Lower leg skin (tissue), 4 donors: ENCODE measurements at places on chromosomes 6 and 20. TPM values are rescaled to one million over a fixed set of nuclear protein-coding genes. Genes with fewer than 3 reads are reported as not detected.

GRCh38 chr6:14573267-14573666 lies 455.7 kb downstream of the CD83 start:
- no peak for DNase-seq

GRCh38 chr6:137666202-137666774 lies 172.1 kb upstream of the OLIG3 start:
- DNase-seq, result no peak

DNA sequence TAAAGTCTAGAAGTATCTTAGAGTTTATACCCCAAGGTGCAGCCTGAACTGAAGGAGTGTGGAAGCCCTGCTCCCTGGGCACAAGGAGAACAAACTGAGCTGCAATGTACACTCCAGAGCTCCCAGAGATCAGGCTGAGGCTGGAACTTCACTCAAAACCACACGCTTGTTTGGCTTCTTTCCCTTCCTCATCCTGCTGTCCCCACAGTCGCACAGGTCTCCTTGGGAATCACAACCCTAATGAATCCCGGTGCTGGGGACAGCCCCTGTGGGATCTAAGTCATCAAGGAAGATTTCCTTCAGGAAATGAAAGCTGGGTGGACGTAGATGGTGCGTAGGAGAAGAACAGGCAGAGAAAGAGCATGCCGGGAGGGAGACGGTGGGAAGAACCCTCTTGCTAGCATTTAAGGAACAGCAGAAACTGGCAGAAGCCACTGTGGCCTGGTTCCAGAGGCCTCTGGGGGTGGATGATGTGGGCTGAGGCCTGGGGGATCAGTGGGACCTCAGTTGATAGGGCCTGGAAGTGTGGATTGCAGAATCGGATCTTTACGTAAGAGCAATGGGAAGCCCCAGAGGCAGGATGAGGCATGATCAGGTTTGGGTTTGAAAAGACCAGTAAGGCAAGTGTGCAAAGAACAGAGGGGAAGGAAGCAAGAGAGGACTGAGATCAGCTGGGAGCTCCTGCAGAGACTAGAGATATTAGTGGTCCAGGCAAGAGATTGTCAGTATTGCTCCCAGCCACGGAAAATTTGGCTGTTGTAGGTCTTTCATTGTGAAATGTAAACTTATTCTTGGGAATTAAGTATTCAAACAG lies 21.4 kb downstream of the CYP24A1 start:
- no peak for DNase-seq

DNA sequence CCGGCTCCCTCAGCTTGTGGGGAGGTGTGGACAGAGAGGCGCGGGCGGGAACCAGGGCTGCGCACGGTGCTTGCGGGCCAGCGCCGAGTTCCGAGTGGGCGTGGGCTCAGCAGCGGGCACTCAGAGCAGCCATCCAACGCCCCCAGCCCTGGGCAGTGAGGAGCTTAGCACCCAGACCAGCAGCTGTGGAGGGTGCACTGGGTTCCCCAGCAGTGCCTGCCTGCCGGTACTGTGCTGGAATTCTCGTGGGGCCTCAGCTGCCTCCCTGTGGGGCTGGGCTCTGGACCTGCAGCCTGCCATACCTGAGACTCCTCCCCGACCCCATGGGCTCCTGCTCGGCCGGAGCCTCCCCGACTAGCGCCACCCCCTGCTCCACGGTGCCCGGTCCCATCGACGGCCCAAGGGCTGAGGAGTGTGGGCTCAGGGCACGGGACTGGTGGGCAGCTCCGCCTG lies 92.7 kb downstream of the MANEA start:
- DNase-seq, result no peak

DNA sequence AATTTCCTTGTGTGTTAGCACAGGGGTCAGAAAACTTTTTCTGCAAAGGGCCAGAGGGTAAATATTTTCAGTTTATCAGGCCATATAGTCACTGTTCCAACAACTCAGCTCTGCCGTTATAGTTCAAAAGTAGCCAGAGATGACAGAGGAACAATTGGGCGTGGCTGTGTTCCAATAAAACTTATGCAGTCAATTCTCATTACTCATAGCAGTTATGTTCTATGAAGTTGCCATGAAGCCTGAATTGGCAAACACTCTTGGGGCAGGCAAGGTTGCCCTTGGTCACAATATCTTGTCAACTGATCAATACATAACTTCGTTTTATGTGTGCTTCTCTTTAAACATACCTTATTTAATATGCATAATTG lies 304.2 kb downstream of the TFAP2C start:
- no peak for DNase-seq

- no peak for DNase-seq
Observed at GRCh38 chr6:26531897-26532296, 6.3 kb upstream of the HMGN4 start.

DNA sequence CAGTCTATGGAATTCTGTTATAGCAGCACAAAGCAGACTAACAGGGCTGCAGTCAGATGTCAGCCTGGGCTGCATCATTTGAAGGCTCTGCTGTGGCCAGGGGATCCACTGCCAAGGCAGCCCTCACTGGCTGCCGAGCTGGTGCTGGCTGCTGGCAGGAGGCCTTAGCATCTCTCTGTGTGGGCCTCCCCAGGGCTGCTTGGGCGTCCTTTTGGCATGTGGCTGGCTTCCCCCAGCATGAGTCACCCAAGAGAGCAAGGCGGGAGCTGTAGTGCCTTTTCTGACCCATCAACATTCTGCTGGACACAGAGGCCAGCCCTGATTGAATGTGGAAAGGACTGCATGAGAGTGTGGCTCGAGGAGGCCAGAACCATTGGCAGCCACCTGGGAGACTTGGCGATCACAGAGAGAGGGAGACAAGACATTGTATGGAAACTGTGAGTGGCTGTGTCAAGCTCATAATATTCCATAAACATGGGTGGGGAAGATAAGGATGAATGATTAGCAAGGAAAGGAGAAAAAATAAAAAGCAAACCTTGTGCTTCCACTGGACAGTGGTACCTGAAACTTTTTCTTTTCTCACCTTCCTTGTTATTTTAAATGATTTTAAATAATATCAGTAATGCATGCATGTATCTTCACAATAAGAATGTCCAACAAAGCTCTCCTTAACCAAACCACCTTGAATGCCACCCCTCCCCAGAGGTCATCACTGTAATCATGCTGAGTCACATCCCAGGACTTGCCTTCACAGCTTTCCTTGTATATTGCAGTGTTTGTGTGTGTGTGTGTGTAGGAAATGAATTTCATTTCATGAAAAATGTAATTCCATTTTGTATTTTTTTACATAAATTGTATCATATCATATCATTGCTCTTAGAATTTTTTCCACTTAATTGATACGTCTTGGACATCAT lies 55.0 kb upstream of the VSX1 start:
- no peak for DNase-seq

DNA sequence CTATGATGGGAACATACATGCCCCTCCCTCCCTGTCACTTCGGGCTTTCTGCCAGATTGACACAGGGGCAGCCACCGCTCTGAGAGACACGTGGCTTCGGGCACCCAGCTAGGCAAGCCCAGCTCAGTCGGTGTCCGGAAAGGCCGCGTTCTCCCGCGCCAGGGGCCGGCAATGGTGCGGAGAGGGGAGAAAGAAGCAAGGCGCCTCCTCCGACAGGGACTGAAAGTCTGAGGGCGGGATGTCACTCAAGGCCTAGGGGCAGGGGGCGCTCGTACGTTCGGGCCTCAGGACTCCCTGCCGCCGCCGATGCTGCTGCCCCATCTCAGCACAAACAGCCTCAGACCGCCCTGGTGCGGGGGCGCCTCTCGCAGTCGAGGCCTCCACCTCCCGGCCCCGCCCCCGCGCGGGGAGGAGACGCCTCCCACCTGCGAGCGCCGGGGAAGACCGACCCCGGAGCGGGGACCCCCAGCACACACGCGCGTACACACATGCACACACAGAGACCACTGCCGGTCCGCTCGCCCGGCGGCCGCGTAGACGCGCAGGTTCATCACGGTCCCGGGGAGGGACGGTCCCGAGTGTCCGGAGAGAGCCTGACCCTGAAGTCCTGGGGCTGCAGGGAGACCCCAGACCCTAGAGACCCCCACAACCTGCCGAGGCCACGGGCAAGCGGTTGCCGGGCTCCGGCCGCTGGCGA lies 1.9 kb downstream of the GRM4 start:
- DNase-seq, result no peak

GRCh38 chr20:44072384-44072783 lies 114.6 kb downstream of the JPH2 start:
- DNase-seq, result no peak

GRCh38 chr6:43942616-43943015 lies 172.6 kb downstream of the VEGFA start:
- DNase-seq, result no peak

DNA sequence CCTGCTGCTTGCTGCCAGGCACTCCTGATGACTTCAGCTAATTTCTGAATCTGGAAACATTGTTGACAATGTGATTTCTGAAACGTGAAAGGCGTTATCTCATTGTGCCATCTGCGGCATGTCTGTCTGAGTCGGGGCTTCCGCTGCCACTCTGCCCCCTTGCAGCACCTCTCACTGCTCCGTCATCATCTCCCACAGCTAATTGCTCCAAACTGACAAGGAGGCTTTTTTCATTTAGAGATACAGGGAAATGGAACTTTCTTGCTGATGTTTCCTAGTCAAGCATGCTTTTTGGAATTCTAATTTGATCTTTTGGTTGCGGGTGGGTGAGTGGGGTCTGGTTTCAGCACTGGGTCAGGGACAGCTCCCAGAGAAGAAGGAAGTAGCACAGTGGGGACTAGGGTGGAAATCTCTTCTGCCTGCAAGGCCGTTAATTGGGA lies 233.5 kb downstream of the DHX35 start:
- DNase-seq, result no peak

GRCh38 chr6:118743746-118744145 lies 92.4 kb upstream of the CEP85L start:
- no peak for DNase-seq

DNA sequence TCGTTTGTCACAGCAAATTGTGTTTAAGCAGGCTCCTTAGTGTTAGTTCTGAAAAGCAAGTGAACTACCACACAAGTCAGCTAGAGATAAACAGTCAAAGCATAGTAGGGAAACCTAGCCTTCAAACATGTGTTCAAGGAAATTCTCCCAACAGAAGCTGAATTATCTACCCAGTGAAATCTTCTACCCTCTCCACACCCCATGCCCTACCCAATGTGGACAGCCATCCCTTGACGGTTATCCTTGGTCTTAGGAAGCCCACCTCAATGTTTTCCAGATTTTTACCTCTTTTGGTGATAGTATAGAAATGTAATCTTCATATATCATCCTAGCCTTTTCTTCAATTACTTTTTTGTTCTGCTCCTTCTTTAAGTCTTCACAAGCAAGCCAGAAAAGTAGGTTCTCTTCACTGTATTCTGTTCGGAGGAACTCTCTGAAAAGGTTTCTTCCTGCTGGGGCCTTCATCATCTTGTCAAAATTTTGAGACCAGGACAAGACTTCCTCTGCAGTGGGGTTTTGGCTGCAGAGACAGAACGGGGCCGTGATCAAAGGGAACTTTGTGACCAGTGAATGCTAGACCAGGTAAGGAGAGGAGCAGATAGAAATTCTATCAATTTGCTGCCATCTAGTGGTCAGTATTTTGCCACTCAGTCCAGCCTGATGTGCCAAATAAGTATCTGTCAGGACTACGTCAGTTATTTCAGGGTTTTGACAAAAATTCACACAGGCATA lies 21.6 kb upstream of the MTRF1L start:
- DNase-seq, result peak; percentile 27

GRCh38 chr20:36507746-36508145 lies 33.6 kb upstream of the MYL9 start:
- no peak for DNase-seq

- no peak for DNase-seq
Observed at GRCh38 chr20:41939659-41940058, 321.5 kb upstream of the CHD6 start.

The MYMX gene
- not detected for total RNA-seq

The GPLD1 gene
- 58.6 TPM for total RNA-seq

The TP53TG5 gene
- not detected for total RNA-seq

The DTD1 gene
- total RNA-seq, result 38.3 TPM

The FAM184A gene
- total RNA-seq, result 1.8 TPM

The ENPP5 gene
- total RNA-seq, result 3.4 TPM

The SLC17A5 gene
- 12.1 TPM for total RNA-seq

The SPEF1 gene
- not detected for total RNA-seq

The B3GAT2 gene
- total RNA-seq, result not detected
